Kidney (tissue), 22 donors: ENCODE measurements at places on chromosomes 11 and 22.

DNA sequence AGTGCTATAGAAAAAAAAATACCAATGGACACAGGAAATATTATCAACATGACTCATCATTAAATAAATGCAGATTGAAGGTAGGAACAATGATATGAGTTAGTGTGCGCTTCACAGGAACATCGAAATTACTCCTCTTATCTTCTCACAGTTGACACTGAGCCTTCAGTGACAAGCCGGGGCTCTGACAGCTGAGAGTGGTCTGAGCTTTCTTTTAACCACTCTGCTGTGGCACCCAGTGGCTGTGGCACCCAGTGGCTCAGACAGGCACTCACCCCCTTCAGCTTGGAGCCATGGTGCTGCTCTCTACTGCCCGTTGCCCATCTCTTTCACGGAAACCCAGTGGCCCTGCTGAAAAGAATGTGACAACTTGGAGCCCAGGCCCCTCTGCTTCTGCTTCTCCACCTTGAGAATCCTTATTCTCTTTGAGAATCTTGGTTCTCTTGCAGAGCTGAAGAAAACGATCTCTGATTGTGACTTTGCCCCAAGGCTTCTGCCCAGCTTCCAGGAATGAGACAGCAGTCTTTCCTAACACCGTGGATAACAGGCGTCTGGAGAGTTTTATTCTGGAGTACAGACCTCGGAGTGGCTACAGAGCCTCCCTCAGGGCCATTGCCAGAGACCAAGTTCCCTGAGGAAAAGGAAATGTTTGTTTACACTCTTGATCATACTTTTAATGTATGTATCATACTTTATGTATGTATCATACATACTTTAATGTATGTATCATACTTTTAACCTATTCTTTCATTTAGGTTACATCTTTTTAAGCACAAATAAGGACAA is 37.1 kb upstream of the OR8B8 start:
- DNase-seq = no peak

DNA sequence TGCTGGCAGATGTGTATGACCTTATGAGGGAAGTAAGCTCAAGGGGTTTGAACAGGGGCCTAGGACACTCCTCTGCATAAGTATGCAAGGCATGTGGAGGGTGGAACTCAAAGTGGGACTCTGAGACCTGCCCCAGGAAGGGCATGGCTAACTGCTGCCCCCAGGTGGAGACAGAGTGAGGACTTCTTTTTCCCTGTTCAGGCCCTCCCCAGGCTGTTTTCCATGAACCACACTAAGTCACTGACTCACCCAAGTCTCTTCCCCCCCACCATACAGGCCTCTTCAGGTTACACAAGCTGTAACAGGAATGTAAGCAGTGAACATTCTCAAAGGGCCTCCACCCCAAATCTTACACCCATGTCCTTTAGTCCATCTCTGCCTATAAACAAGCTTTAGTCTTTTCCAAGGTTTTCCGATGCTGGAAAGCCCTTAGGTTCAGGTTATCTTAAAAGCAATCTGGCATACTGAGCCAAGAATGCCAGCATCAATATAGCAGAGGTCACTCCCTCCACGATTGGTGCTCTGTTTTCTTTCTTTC is 13.1 kb downstream of the EEF1G start:
- peak; percentile 89 for DNase-seq

DNA sequence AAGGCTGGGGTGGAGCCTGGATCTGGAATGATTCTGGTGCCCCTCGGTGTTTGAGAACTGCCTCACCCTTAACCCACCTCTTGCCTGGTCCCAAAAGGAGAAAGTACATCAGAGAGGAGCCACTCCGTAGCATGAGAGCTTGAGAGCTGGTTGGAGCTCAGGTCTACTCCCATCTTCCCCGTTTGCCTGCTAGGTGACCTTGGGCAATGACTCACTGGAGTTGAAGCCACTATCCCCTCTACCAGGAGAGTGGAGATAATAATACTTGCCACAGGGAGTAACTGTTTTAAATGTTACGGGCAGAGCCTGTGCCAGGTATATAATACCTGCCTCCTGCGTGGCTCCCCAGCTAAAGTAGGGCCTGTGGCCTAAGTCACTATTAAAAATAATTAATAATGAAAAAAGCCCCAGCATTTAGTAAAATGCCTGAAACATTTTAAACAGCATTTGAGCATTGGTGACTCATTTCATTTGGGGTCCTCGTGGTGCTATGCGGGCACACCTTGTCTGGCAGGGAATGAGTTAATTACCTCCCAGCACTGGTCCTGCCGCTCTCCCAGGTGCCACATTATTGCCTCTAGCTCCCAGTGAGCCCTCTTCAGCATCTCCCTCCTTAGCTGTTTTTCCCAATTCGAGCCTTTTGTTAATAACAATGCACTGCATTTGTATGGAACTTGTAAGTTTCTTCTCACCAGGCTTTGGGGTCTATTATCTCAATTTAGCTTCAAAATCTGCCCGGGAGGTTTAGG is 22.5 kb downstream of the CYTH4 start:
- no peak for DNase-seq

GRCh38 chr11:35822815-35823495 is 120.9 kb upstream of the LDLRAD3 start:
- no peak for DNase-seq

DNA sequence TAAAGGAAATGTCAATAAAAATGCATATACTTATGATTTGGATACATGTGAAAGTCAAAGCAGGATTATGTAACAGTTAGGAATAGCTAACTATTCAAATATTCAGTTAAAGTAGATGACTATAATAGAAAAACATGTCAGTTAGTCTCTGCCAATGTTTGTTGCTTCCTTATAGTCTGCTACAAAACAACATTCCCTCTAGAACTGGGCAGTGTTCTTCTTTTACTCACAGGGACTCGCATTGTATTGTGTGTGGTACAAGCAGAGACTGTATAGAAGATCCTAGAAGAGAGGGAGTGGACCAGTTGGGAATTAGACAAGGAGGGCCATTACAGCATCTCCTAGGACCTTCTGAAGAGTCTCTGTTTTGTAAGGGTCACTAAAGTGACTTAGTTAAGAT is 10.6 kb downstream of the ACAT1 start:
- no peak for DNase-seq

DNA sequence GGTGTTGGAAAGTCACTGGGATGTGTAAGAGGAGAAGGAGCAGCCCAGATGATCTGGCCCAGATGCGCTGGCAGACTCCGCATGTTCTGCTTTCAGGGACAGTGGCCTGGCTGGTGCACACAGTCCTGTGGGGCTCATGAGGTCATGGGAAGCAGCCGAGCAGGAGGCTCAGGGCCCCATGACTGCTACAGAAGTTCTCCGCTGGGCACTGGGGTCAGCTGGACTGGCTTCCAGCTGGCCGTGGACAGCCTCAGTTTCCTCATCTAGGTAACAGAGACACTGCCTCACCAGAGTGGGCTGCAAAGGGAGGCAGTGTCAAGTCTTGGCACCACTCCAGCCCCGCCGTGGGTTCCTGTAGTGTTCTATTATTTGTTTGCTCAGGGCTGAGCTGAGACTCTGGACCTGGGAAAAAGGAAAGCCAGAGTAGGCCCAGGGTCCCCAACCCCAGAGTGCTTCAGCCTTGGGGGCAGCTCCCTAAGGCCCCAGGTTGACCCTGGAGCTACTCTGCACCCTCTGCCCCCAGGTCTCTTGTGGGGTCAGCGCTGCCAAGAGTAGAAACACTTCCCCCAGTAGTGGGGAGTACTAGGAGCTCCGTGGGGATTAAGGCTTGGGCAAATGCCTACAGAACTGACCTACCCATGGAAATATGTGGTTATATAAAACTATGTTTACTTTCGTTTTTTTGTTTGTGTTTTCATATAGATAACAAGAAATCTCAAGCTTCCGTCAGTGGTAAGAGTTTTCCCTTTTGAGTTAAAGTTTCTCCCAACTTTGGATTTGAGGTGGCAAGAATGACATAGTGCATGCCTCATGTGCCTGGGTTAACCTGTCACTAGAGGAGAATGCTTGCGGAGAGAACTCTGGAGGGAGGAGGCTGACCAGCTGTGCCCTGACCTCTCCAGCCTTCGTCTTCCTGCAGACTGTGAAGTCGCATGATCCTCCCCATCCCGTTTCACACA is 45.3 kb downstream of the MED15 start:
- DNase-seq = peak; percentile 88

DNA sequence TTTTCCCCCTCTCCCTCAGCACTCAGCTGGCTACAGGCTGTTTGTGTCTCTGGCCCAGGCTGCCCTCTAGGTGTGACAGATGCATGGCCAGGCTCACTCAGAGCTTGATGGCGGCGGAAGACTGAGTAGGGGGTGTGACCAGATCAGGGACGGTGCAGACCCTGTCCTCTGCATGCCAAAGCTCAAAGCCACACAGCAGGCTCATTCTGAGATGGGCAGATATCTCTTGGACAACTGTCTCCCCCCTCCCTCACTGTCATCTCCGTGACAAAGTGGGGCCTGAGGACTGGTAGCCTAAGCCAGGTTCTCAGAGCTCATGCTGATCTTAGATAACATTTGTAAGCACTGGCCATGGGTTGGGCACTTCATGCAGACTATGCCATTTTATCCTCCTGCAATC is 231.3 kb downstream of the DSCAML1 start:
- no peak for DNase-seq

DNA sequence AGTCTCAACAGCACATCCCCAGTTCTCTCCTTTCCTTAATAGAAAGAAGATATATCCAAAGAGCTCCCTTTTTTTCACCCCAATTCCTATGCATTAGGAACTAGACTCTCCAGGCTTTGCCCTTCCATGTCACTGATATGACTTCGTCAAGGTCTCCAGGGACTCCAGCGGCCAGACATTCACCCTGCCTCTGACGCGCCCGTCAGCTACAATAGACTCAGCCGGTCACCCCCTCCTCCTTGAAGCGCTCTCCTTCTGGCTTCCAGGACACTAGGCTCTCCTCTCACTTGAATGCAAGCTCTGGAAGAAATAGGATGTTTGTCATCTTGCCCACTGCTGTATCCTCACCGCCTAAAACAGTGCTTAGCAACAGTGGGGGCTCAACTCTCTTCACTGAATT is 14.9 kb upstream of the ELFN2 start:
- DNase-seq = no peak

DNA sequence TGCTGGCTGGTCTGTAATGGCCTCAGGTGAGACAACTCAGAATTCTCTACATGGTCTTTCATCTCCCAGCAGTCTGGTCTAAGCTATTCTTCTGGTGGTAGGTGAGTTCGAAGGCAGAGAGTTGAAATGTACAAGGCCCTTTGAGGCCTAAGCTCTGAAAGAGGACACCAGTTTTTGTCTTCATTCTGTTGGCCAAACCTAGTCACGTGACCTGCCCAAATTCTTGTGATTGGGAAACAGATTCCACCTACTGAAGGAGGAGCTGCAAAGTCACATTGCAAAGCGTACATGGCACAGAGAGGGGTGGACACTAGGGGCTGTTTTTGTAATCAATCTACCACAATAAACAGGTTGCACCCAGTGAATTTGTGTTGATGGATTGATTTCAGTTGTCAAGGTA is 193.5 kb downstream of the NAV2 start:
- DNase-seq = no peak
